Effector memory CD8-positive, alpha-beta T cell (primary cell): ENCODE measurements at places on chromosomes 16 and 17.

- no peak for DNase-seq
Observed at GRCh38 chr17:77304746-77305473, 164.1 kb downstream of the SEC14L1 start.

DNA sequence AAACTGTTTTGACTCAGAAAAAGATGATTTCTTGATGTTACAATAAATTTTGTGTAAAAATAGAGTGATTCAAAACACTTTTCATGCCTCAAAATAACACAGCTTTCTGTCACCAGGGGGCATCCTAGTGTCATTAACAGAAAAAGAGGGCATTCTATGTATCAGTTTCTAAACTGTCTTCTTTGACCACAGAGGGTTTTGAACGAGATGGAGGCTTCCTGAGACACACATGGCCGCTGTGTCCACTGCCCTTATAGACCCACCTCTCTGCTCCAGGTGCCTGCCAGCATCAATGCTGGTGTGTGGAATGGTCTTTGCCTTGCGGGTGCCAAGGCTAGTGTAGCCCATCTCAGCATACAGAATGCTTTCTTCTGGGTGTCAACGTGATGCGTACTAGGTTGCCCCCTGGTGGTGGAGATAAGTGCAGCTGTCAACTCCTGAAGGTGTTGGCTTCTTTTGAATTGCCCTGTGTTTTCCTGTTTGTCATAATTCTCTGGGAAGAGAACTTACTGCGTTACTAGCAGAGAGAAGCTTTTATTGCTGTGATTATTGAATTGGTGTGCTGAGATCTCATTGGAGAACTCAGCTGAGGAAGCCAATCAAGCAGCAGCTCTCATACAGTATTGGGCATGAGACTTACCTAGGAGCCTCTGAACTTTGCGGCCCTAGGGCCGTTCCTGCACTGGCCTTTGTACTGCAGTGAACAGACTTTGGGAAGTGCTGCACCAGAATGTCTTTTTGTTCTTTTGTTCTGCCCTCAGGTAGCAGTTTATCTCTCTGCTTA lies 38.6 kb downstream of the USP10 start:
- peak; percentile 82 for DNase-seq

DNA sequence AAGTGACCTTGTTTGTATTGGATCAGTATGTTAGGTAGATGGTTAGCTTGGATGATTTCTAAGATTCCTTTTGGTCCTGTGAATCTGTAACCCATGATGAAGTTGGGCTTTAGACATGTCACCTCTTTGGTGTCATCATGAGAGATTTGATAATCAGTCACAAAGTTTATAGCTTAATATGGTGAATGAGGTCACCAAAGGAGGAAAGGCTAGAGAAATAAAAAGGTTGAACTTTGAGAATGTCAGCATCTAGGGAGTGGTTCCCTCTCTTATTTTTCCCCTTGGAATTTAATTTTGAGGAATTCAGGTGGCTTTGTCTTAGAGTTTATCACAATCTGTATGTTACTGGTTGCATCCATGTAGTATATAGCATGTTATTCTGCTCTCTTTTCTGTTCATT lies 45.3 kb downstream of the NLK start:
- no peak for DNase-seq

DNA sequence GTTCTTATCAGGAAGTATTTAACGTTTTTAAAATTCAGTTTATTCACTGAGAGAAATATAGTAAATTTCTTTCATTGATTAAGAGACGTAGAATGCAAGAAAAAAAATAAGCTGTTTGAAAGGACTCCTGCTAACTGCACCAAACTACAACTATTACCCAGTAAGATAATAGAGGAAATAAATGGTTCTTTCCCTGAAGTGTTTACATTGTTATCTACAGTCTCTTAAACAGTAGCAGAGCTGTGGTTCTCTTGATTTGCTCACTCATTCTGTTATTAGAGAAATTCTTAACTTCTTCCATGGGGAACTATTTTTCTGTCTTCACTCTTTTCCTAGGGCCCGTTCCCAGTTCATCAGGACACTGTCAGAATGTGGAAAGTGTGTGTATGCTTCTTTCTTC lies 973.0 kb downstream of the KCNJ2 start:
- no peak for DNase-seq

DNA sequence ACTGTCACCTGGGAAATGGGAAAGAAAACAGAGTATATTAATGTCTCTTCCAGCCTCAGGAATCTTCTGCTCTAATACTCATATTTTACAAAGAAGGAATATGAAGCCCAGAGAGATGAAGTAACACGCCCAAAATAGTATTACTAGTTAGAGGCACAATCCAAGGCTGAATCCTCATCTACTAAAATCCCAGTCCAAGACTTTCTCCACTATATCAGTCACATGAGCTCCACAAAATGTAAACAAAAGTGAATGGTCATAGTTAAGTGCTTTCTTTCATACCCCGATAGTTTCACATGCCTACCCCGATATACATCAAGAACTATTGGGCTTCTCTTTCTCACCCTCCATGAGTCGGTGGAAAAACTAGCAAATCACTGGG lies 965 bp downstream of the INTS2 start:
- no peak for DNase-seq

DNA sequence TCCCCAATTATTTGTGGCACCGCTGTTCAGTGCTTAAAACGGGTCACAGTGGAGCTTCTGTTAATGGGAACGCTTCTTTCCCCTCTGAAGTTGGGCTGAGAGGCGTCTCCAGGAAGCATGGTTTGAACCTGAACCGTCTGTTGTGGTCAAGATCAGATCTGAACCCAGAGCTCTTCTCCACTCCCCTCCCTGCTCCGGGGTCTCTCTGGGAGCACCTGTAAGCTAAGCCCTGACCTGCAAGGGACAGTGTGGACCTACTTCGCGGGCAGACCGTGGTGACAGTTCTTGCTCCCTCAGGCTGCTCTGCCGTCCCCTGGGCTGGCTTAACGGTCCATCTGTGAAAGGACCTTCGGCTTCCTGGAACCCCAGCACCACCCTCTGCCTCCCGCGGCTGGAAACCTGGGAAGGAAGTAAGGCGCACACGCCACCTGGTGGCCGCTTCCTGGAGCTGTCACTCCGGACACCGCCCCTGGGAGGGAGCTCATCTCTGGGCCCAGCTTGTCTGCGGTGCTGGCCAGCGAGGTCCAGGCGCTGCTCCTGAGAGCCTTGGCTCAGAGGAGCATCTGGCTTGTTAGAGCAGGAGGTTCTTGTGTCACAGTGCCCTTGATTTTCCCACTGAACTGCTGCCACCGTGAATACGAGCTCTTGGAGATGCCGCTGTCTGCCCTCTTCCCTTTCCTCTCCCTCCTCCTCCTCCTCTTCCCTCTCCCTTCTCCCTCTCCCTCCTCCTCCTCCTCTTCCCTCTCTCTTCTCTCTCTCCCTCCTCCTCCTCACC lies 518.5 kb upstream of the EEF2KMT start:
- no peak for DNase-seq

DNA sequence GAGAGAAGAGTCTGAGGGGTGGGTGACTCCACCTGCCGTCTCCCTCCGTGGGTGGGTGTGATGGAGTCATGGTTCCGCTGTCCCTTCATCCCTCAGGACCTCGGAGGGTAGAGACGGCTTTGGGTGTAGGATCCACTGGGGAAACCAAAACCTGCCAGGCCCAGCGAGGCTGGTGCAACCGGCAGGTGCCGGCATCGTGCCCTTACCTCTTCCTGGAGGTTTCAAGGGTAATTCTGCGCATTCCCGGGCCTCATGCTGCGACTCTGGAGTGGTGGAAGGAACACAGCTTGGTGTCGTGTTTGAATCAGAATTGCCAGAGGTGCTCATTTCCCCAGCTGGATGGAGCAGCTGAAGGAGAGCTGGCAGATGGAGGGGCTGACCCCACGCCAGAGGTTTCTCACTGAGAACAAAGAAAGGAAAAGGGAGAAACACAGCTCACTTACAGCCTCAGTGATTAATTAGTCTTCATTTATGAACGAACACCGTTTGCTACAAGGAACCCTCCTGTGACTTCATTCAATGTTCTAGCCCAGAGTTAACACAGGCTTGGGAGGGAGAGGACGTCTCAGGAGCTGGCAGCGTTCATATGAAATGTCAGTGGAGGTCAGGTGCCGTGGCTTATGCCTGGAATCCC lies 16.3 kb upstream of the ATP2A3 start:
- DNase-seq = no peak

DNA sequence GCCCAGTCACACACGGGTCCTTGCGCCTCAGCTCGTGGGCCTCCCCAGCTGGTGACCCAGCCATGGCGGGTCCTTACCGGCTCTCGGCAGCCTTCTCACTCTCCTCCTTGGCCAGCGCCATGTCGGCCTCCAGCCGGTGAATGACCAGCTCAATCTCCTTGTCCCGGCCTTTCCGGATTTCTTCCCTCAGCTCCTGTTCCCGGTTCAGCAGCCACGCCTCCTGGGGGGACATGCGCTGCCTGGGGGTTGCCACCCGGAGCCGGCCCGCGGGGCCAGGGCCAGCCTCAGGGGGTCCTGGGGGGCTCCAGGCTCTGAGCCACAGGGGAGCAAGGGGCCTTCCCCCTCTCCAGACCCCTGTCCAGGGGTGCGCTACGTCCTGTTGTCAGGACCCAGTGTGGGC lies 25.1 kb upstream of the AATK start:
- no peak for DNase-seq

GRCh38 chr17:13931800-13932460 lies 137.4 kb upstream of the COX10 start:
- DNase-seq = no peak
